ENCODE measurements at places on chromosomes 5 and 9. TPM values are rescaled to one million over a fixed set of nuclear protein-coding genes. Genes with fewer than 3 reads are reported as not detected.
A peak's percentile ranks its signal among the peaks of the same experiment; 100 is the strongest.

- DNase-seq, result peak; percentile 65
Measured at GRCh38 chr9:71783120-71783523, 14.8 kb upstream of the CEMIP2 start.

- DNase-seq, result no peak
Measured at GRCh38 chr9:96318921-96319565, 17.1 kb upstream of the HSD17B3 start.

- no peak for DNase-seq
Measured at GRCh38 chr5:106303911-106304310, 1366.8 kb downstream of the EFNA5 start.

DNA sequence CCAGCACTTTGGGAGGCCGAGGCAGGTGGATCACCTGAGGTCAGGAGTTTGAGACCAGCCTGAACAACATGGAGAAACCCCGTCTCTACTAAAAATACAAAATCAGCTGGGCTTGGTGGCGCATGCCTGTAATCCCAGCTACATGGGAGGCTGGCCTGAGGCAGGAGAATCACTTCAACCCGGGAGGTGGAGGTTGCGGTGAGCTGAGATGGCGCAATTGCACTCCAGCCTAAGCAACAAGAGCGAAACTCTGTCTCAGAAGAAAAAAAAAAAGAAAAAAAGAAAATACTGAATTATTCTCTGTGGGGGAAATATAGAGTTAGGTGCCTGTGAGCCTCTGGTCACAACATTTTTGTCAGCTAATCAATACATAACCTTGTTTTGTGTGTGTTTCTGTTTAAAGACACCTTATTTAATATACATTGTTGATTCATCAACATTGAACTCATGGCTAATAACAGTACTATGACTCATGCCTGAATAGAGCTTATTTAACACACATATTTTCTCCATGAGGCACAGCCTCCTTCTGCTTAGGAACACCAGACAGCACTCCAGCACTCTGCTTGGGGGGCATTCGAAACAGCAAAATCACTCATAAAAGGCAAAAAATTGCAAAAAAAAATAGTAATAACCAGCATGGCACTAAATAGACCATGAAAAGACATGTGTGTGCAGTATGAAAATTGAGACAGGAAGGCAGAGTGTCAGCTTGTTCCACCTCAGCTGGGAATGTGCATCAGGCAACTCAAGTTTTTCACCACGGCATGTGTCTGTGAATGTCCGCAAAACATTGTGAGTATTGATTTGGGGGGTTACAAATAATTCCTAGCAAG, at the start of gene IL31RA:
Gene IL31RA, plus strand, starts transcription at position 519 of the 836 bp plus-strand sequence. Its CDS starts 214 bp downstream, at position 733.
- DNase-seq, result peak; percentile 74

DNA sequence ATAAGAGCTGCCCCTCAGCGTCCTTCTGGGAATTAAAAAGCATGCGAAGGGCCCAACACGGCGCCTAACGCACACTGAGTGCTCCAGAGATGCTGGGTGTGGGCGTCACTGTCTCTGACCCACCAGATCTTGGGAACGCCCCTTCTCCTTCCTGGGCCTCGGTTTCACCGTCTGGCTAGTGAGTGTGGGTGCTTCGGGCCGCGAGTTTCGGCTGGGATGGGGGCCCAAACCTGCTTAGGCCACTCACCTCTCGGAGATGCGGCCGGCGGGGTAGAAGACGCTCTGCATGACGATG, 3.7 kb downstream of the PIP5KL1 start:
- DNase-seq, result no peak

GRCh38 chr5:76690704-76691466, 25.0 kb upstream of the F2R start:
- DNase-seq, result peak; percentile 53

- no peak for DNase-seq
Measured at GRCh38 chr5:139882316-139882715, 86.7 kb downstream of the PSD2 start.

- no peak for DNase-seq
Measured at GRCh38 chr9:84781931-84782866, 112.7 kb downstream of the NTRK2 start.

DNA sequence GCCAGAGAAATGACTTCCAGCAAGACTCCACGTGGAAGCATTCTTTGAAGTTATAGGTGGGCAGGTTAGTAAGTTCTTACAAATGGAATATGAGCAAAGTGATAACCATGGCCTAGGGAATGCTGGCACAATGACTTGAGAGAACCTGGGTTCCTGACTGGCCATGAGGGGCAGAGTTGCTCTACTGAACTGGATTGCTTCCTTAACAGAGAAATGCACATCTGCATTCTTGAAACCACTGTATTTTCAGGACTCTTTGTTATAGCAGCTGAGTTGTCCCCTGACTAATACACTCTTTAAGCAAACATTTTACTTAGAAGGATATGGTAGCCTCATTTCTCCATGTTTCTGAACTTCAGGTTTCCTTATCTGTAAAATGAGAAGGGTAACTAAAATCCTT, 108.3 kb upstream of the GNA14 start:
- peak; percentile 37 for DNase-seq

DNA sequence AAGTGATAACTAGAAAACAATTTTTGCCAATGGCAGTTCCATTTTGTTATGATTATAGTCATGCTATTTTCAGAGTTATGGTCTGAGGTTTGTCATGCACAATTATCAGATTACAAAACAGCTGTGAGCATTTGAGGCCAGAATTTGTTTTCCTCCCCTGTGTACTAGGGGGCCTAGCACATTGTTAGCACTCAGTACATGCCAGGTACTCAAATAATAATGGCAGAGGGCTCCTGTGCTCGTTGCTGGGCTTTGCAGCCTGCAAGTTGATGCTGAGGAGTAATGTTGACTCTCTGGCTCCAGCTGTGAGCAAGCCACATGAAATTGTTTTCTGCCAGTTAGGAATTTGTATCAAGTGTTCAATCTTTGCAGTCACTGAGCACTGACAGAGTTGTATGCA, 6.9 kb downstream of the DNAI1 start:
- DNase-seq, result no peak

GRCh38 chr9:127277770-127278169, 13.2 kb downstream of the GARNL3 start:
- no peak for DNase-seq

GRCh38 chr5:107275333-107275732, 395.4 kb downstream of the EFNA5 start:
- no peak for DNase-seq

- DNase-seq, result no peak
Measured at GRCh38 chr5:40653221-40654022, 26.3 kb upstream of the PTGER4 start.

DNA sequence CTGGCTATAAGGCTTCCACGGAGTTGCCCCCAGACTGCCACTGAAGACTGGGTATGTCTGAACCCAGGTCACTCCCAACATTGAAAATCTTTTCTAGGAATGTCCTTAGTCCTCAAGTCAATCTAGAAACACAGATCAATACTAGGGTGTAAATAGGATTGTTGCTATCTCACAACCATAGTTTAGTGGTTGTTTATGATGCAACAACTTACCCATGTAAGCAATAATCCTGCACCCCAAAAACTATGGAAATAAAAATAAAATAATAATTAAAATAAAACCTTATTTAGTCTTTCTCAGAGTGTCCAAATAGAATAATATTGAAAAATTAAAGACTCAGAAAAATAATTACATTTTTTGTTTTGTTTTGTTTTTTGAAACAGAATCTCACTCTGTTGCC, 66.3 kb upstream of the FUBP3 start:
- DNase-seq, result no peak

DNA sequence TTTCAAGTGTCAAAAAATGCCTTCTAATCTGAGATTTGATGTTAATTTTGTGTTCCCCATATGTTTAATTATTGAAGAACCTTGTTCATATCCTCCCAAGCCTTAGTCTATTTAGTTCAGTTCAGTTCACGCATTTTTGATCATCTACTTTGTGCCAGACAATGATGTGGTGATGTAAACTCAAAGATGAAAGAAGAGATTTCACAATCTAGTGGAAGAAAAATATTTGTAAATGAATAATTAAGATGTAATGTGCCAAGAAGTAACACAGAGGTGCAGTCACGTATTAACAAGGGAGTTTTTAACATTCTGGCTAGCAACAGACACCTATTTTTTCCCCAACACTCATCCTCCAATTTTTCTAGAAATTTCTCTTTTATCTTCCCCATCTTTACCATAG, 22.1 kb upstream of the KIF2A start:
- DNase-seq, result no peak

DNA sequence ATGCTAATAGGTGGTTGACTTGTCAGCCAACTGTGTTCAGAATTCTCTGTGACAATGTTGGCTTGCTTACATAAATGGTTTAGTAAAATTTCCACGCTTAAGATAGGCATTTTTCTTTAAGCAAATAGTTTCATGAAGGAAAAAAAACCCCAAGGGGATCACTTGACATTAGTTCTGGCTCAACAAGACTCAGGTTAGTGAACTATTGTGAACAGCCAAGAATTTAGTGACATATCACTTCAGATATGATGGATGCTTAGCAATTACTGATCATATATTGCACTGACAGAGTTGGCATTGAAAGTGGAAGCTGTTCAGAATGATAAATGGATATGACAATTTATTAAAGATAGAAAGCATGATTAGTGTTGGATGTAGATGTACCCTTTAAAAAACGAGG, 218.5 kb downstream of the TMEM232 start:
- DNase-seq, result no peak

DNA sequence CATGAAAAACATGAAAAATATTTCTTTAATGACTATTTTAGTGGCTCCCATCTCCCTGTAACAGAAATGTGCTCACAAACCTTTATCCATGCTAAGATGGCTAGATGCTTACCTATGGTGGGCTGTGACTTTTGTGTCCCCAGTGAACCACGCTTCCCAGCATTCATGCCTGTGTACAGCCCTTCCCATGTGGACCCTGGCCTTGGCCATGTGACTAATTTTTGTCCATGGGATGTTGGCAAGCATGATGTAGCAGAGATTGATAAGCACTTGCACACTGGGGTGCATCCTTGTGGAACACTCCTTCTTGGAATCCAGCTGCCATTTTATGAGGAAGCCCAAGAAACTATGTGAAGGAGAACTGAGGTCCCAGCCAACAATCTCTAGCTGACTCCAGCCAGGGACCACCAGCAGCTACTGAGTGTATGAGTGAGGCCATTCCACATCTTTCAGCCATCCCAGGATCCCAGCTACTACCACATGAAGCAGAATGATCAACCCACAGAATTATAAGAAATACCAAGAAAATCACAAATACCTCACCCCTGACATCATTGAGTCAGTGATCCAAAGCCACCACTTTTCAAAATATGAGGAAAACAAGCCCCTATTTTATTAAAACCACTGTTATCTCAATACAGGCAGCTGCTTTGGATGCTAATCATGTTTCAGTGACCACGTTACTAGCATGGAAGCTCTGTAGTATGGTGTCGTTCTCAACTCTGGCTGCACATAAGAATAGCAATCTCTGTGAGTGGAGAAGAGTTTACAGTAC, 16.1 kb upstream of the RAI14 start:
- DNase-seq, result no peak

GRCh38 chr5:125219710-125220109, 473.3 kb upstream of the ZNF608 start:
- DNase-seq, result no peak

The NMUR2 gene
- not detected for total RNA-seq

The NIPSNAP3A gene
- 9.1 TPM for total RNA-seq

The LHX3 gene
- total RNA-seq, result not detected

The SLC6A19 gene
- not detected for total RNA-seq

The ACOT12 gene
- total RNA-seq, result not detected

The GALNT12 gene
- total RNA-seq, result 24.8 TPM

The HTR4 gene
- total RNA-seq, result not detected
